Islet precursor cell (in vitro differentiated cells): ENCODE measurements at places on chromosomes 1 and 21.
A peak's percentile ranks its signal among the peaks of the same experiment; 100 is the strongest.

GRCh38 chr1:173255214-173255813, 48.2 kb upstream of the TNFSF4 start:
- no peak for DNase-seq

DNA sequence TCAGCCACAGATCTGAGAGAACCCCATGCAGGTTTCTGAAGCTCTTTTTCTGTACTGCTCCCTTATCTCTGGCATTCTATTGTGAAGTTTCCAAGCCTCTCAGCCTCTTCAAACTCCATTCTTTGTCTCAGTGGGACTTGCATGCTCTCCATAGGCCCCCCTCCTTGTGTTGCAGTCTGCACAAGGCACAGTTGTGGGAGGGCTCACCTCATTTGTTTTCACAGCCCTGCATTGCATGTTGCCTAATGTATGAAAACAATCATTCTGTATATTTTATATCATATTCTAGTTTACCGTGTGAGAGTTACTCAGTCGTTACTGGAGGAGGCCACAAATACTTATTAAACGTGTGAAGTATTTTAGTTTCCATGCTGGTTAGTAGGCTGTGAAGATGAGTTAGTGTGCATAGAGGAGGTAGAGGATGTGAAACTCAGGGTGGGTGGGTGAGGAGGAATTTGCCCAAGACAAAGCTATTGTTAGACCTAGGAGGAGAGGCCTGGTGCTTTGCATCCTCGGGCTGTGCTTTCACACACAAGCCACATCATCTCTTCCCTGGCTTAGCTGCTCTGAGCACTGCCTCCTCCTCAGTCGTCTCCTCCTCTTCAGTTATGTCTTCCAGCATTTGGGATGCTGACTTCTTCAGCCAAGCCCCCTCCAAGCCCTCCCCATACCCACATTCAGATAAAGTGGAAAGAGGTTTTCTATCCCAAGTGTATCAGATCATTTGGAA, 7.8 kb upstream of the CHI3L2 start:
- no peak for DNase-seq

DNA sequence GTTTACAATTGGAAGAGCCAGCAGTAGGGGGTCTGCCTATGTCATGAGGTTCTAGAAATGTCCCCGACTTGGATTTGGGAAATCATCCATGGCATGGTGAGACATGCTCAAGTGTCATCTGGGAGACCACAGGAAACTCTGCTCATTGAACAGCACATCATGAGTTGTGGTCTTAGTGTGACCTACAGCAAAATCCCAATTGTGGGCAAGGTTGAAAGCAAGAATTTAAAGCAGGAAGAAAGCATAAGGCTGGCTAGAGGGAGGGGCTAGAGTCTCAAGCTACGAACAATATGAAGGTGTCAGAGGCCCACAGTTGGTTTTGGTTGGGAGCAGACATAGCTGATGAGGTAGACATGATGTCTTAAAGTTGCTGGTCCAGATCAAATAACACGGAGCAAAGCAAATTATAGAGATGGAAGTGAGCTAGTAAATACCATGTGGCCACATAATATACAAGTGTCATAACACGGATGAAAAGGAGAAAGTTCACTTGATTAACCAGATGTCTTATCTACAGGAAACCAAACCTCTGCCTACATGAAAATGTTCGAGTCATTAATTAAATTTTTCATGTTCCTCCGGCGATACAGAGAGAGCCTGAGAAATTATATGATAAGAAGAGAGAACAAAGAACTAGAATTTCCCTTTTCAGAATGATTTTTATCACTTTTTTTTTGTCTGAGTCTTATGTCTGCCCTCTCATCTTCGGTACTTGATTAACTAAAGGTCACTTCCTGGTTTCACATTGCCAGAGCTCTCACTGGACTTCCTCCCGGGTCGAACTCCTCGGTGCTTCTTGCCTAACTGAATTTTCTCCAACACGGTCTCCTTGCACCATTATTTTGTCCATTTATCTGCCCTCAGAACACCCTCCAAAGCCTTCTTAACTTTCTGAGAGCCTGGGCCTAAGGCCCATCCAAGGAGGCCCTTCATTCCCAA, 67.5 kb upstream of the DUSP10 start:
- no peak for DNase-seq

- no peak for DNase-seq
These were observed 304.1 kb downstream of the LMX1A start for GRCh38 chr1:165052431-165052830.

GRCh38 chr1:53643881-53644390, 95.0 kb downstream of the GLIS1 start:
- DNase-seq, result no peak

GRCh38 chr1:201565771-201566528, 27.0 kb downstream of the NAV1 start:
- DNase-seq, result no peak

GRCh38 chr1:53087332-53088285, 25.6 kb downstream of the PODN start:
- DNase-seq, result peak; percentile 80

DNA sequence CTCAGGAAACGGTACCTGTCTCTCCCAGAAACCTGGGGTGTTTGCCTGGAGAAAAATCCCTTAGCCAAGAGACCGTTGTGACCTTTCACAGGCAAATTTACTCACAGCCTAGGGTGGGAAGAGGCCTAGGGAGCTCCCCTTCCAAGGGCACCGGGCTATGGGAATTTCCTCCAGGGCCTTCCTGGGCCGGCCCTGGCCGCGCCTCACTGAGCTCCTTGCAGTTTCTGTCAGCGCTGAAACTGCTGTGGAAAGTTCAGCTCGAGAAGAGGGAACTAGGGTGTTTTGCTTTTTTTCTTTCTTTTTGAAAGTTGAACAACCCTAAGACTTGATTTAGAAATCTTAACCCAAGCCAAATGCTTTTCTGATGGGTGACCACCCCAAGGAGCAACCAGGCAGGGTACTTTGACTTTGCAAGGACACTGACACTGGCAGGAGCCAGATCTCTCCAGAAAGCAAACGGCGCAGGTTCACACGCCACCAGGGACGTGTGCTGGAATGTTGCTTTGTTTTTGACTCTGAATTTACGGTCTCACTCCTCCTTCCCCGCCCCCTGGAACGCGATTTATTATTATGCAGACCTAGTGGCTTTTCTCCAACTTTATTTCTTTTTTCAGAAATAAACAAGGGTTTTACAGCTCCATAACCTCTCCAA, 229.6 kb upstream of the JUN start:
- peak; percentile 81 for DNase-seq

GRCh38 chr1:40684669-40685068, 6.8 kb upstream of the NFYC start:
- DNase-seq, result no peak

GRCh38 chr1:116825207-116825719, 71.0 kb downstream of the CD2 start:
- no peak for DNase-seq

GRCh38 chr1:206609229-206609991, 2.9 kb downstream of the EIF2D start:
- DNase-seq, result no peak

- DNase-seq, result peak; percentile 46
These were observed 137.0 kb upstream of the AJAP1 start for GRCh38 chr1:4517186-4517954.

- no peak for DNase-seq
These were observed 19.3 kb upstream of the PTPRC start for GRCh38 chr1:198619375-198620140.

- no peak for DNase-seq
These were observed 94.6 kb downstream of the EIF4G3 start for GRCh38 chr1:21082073-21082472.

GRCh38 chr1:4088676-4089075, 188.6 kb upstream of the C1orf174 start:
- DNase-seq, result no peak

DNA sequence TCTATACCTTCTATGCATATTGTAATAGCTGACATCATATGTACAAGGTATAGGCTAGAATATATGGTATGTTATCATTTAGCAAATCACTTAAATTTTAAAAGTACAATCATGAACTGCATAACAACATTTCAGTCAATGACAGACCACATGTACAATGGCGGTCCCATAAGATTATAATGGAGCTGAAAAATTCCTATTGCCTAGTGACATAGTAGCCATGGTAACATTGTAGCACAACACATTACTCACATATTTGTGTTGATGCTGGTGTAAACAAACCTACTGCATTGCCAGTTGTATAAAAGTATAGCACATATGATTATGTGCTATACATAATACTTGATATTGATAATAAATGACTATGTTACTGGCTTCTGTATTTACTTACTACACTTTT, 8.9 kb downstream of the RAB3B start:
- DNase-seq, result no peak

- DNase-seq, result no peak
These were observed 664.5 kb upstream of the NR5A2 start for GRCh38 chr1:199362996-199363395.

DNA sequence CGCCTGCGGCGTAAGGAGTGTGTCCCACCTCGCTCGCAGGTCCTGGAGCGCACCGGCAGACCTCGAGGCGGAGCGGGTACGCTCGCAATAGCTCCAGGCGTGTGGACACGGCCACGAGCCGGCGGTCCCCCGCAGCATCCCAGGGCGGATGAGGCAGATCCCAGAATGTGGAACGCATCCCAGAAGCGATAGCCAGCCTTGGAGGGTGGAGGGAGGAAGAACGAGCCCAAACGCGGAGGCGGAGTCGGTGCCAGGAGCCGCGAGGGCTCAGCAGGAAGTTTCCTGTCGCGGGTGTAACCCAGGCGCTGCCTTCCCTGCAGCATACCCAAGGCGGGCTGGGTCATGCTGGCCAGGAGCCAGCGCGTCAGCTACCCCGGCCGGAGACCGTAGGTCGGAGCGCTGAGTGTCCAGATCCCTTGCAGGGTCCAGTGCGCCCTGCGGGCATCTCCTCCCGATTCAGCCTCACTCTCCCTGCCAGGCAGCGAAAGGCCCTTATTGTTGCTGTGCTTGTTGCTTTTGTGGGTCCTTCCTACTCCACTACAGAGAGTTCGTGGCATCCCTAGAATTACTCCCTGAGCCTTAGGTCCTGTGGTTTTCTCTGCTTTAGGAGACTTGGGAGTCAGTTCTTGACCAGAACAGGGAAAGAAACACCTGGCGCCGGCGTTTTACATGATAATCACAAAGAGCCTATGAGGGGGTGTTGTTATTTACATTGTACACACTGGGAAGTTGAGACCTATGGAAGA, 27.7 kb downstream of the STYXL2 start:
- DNase-seq, result peak; percentile 92

DNA sequence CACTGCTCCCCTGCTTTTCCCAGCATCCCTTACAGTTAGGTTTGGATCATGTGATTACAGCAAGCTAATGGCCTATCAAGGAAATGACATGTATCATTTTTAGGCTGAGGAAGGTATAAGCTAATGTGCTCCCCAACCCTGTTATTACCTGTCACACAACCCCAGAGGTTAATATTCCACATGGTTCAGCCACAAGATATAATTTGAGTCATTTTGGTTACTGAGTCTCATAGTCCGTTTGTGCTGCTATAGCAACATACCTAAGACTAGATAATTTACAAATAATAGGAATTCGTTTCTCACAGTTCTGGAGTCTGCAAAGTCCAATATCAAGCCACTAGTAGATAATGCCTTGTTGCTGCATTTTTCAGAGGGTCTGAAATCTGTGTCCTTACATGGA, 29.1 kb upstream of the SLC16A1 start:
- DNase-seq, result no peak

GRCh38 chr1:113977906-113978305, 1.4 kb upstream of the OLFML3 start:
- no peak for DNase-seq

DNA sequence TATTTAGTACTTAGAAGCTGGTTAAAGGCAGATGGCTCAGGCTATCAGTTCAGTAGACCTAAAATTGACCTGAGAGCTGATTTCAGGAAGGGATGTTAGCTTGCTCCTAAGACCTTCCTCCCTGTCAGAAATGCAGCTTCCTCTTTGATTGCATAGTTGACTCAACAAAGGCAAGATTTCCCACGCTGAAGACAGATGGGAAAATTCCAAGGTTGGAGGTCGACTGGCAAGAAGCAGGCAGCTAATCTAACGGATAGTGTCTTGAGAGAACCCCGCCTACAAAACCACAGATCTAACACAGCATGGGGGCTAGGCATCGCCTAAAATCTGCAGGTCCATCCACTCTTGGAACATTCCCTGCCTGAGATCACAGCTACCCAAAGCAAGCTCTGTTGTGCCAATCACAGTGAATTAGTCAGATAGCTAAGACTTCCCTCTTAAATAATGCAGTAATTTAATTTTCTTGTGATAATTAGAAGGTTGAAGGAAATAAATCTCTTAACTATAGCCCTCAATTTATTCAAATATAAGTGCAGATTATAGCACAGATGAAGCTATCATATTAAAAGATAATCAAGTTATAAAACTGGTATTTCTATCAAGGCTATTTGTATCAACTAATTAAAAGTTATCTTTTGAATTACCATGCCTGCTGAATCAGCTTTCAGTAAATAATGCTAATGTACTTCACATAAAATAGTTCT, 357.8 kb upstream of the SGIP1 start:
- DNase-seq, result peak; percentile 77

- DNase-seq, result no peak
These were observed 16.2 kb upstream of the C1orf115 start for GRCh38 chr1:220673921-220674320.

GRCh38 chr1:144101397-144102045, 129.7 kb upstream of the FAM72C start:
- no peak for DNase-seq

DNA sequence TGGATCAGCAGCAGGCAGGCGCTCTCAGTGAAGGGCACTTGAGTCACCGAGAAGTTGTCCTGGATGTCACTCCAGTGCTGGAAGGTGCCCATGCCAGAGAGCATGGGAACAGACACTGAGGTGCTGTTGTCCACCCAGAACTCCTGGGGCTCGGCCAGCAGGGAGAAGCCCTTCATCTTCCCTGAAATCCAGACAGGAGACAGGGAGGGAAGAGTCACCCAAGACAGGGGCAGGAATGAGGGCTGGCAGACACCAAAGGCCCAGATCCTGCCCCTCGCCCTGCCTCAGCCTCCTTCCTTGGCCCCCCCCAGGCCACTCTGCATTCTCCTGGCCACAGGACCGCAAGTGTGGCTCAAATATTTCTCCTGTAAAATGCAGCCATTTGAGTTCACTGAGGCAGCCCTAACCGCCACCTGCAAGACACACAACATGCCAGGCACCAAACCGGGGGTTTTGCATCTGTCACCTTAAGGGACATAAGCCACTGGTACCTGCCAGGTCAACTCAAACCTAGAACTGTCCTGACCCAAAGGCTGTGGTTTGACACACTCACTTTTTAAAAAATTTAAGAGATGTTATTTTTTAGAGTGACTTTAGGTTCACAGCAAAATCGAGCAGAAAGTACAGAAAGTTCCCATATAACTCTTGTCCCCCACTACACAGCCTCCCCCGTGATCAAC, 7.8 kb downstream of the AGT start:
- DNase-seq, result no peak

- DNase-seq, result no peak
These were observed 33.4 kb downstream of the DDX20 start for GRCh38 chr1:111789142-111789541.

GRCh38 chr1:150409504-150410362, 45.8 kb downstream of the RPRD2 start:
- no peak for DNase-seq

DNA sequence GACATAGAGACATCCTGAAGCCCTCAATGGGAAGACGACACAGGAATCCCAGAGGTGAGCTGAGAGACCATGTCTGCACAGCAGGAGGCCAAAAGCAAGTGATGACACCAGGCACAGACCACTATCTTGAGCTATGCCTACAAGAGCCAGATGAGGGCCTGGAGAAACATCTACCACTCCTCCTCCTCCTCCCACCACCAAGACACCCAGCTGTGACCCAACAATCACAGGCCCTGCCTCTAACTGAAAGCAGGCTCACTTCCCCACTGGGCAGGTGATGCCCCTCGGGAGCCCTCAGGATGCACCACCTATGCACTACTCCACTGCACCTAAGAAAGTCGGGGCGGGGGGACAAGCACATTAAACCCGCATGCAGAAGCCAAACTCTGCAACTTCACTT, 16.5 kb downstream of the TADA1 start:
- DNase-seq, result no peak
